ENCODE measurements at places on chromosomes 7 and 10. TPM values are rescaled to one million over a fixed set of nuclear protein-coding genes. Genes with fewer than 3 reads are reported as not detected.

DNA sequence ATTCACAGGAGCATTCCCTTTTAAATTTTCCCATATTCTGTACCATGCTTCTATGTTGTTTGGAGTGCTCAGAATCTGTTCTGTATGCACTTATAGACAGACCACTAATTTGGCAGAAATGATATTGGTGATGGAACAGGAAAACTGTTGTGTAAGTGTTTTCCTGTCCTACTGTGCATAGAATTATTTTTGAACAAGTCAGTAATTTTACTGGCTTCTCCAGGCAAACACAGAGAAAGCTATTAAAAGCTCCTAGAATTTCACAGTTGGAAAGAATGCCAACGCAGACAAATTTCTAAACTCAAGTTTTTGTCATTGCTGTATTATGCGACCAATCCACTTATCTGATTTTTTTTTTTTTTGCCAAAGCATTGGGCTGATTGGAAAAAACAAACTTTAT lies 55.7 kb downstream of the ANKMY2 start:
- DNase-seq, result no peak

- peak; percentile 10 for DNase-seq
Measured at GRCh38 chr7:510782-511281, 8.8 kb downstream of the PDGFA start.

PIP4K2A gene
- polyA plus RNA-seq, result 6.4 TPM

PAPOLB gene
- 0.15 TPM for polyA plus RNA-seq

IDI2 gene
- polyA plus RNA-seq, result 0.07 TPM

MPLKIP gene
- 30.7 TPM for polyA plus RNA-seq

BLNK gene
- 0.25 TPM for polyA plus RNA-seq

DNA sequence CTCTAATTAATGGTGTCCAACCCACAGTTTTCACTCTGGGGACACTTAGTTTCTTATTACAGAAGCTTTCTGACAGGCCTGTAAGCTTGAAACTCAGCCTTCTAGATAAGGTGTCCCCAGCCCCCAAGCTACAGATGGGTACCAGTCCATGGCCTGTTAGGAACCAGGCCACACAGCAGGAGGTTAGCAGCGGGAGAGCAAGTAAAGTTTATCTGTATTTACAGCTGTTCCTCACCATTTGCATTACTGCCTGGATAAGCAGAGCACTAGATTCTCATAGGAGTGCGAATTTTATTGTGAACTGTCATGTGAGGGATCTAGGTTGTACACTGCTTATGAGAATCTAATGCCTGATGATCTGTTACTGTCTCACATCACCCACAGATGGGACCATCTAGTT lies 93.7 kb downstream of the TMEM26 start:
- no peak for DNase-seq

LAMB4 gene
- polyA plus RNA-seq, result 0.38 TPM

TMEM60 gene
- polyA plus RNA-seq, result 13.6 TPM

GRCh38 chr10:71213127-71213621 lies 804 bp downstream of the UNC5B start:
- no peak for DNase-seq

DNA sequence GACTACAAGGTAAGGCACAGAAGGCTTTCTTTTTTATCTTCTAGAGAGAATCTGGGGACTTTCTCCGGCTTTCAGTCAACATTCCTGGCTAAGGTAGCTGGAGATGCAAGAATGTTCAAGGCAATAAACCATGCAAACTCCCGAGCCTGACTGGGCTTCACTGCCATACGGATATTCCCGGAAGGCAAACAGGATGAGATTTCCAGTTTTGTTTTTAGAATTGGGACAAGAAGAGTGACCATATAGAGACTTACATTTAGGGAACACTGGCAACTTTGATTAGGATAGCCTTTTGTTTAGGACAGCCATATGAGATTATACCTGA lies 269 bp downstream of the CALD1 start:
- no peak for DNase-seq

TUBAL3 gene
- 0.51 TPM for polyA plus RNA-seq

DNA sequence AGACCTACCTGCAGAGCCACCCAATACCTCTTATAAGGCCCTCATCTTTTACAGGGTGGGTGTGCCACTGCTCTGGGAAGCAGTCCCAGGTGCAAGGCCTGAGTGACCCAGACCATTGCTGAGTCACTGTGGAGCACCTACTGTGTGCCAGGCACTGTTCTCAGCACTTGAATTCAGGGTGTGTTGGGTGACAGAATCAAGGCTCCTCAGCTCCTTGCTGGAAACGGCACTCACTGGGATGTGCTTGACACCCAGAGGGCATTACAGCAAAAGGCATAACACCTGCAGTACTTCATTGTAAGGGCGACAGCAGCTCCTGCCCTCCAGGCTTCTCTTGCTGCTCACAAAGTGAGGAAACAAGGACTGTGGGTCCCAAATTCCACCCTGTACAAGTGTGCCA lies 7.1 kb downstream of the CAMK2B start:
- DNase-seq, result no peak

PLOD3 gene
- polyA plus RNA-seq, result 61.2 TPM

- DNase-seq, result no peak
Measured at GRCh38 chr7:130429019-130429418, 11.8 kb downstream of the CEP41 start.

LIPK gene
- polyA plus RNA-seq, result not detected

DNA sequence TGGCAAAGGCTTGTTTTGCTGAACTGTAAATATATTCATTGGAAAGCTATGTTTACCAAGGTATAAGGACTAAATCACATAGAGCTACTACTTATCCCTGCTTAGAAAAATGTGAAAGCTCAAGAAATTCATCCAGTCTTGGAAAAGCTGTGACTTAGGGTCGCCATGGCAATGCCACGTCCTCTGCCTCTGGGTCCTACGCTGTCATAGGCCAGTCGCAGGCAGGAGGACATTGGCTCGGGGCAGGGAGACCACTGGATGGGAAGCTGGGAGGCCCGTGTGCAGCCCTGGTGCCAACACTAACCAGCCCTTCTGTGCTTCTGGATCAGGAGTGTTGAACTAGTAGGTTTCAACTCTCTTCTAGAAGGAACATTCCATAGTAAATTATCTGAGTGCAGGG lies 67.3 kb upstream of the PDZD8 start:
- no peak for DNase-seq

- no peak for DNase-seq
Measured at GRCh38 chr7:22872096-22872807, 49.6 kb upstream of the TOMM7 start.

- DNase-seq, result no peak
Measured at GRCh38 chr7:30430276-30430675, 48.3 kb downstream of the NOD1 start.

- DNase-seq, result no peak
Measured at GRCh38 chr10:6218692-6219493, 16.2 kb downstream of the PFKFB3 start.

EPO gene
- not detected for polyA plus RNA-seq

TCERG1L gene
- polyA plus RNA-seq, result not detected

MTERF1 gene
- polyA plus RNA-seq, result 5.2 TPM

GRCh38 chr10:101272229-101272868 lies 43.1 kb upstream of the LBX1 start:
- peak; percentile 49 for DNase-seq

- DNase-seq, result no peak
Measured at GRCh38 chr7:96739167-96739566, 29.5 kb upstream of the SEM1 start.

- no peak for DNase-seq
Measured at GRCh38 chr10:59967079-59967478, 60.7 kb upstream of the CCDC6 start.
